ENCODE measurements at places on chromosomes 12 and 14. TPM values are rescaled to one million over a fixed set of nuclear protein-coding genes. Genes with fewer than 3 reads are reported as not detected.

SERPINA10 gene
- not detected for total RNA-seq

DNA sequence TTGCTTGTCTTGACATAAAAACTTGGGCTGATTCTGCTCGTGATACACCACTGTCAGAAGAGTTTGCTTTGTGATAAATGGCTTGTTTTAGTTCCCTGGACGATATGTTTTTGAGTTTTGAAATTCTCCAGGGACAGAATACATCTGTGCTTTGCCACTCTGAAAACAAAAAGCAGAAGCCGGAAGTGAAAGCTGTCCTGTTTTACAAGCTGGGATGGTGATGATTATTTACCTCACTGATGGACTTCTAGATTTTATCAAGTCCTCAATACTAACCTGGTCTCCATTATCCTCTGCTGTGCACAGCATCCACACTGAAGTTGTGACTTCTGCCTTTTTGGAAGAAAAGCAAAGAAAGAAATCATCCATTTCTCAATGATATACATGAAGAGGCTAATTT lies 251.6 kb downstream of the TRHDE start:
- no peak for DNase-seq

- DNase-seq = no peak
These were observed 153.2 kb upstream of the ABCD2 start for GRCh38 chr12:39772821-39773259.

- DNase-seq = no peak
These were observed 1.9 kb downstream of the PPP1R12A start for GRCh38 chr12:79933043-79933442.

- DNase-seq = no peak
These were observed 542.4 kb downstream of the DIO2 start for GRCh38 chr14:79668951-79669350.

DNA sequence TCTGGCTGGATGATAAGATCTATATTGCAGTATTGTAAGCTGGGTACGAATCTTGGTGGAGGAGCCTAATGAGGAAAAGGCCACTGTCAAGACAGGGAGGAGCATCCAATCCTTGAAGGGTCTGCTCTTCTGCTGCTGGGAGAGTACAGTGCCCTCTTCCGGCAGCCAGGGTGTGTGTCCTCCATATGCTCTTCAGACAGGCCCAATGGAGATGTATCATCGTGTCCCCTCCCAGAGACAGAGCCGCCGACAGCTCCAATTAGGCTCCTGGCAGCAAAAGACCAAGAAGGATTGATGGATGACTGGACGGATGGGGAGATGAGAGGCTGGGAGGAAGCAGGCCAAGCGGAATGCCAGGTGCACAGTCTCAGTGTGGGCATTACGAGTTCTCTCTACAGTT lies 51.6 kb upstream of the PIWIL1 start:
- no peak for DNase-seq

DNA sequence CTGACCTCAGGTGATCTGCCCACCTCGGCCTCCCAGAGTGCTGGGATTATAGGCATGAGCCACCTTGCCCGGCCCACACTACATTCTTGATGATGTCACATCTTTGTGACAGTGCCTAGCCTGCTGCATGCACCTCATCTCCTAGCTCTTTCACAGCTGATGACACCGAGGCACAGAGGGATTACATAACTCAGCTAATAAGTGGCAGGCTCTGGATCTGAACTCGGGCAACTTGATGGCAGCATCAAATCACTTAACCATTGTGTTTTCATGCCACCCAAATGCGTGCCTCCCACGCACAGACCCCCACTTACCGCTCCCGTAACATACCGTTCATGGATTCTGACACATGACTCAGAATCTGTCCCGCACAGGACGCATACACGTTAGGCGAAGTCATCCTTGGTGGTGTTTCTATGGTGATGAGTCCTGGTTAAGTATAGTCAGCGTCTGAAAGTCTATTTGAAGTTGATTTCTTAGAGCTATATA lies 7.4 kb downstream of the TMEM120B start:
- DNase-seq = no peak

Data from naive thymus-derived CD4-positive, alpha-beta T cell (primary cell).